Naive thymus-derived CD8-positive, alpha-beta T cell (primary cell): ENCODE measurements at places on chromosomes 1 and 21. TPM values are rescaled to one million over a fixed set of nuclear protein-coding genes. Genes with fewer than 3 reads are reported as not detected.

DNA sequence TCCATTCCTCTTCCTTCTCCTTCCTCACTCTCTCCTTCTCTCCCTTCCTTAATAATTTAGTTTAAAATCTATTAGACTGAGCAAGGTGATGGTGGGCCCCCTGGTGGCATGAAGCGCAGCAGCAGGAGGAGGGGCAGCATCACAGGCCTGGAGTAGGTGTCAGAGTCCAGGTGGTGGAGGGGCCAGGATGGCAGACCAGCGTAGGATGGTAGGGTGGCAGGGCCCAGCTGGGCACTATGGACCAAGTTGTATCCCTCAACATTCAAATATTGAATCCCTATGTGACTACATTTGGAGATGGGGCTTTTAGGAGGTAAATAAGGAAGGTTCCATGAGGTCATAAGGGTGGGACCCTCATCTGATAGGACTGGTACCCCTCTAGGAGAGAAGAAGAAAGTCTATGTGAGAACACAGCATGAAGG is 61.0 kb downstream of the WDR4 start:
- DNase-seq, result peak; percentile 39

- DNase-seq, result no peak
These were observed 15.0 kb downstream of the DDX59 start for GRCh38 chr1:200654660-200655059.

DNA sequence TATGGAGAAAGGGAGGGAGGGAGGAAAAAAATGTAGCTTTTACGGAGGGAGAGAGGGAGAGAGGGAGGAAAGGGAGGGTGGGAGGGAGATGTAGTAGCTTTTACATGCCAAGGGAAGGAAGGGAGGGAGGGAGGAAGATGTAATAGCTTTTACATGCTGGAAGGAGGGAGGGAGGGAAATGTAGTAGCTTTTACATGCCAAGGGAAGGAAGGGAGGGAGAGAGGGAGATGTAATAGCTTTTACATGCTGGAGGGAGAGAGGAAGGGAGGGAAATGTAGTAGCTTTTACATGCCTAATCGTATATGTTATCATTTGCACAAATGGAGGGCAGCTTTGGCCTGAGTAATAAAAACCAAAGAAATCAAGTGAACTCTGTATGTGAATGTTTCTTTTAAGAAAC is 35.6 kb downstream of the EEIG2 start:
- no peak for DNase-seq

DNA sequence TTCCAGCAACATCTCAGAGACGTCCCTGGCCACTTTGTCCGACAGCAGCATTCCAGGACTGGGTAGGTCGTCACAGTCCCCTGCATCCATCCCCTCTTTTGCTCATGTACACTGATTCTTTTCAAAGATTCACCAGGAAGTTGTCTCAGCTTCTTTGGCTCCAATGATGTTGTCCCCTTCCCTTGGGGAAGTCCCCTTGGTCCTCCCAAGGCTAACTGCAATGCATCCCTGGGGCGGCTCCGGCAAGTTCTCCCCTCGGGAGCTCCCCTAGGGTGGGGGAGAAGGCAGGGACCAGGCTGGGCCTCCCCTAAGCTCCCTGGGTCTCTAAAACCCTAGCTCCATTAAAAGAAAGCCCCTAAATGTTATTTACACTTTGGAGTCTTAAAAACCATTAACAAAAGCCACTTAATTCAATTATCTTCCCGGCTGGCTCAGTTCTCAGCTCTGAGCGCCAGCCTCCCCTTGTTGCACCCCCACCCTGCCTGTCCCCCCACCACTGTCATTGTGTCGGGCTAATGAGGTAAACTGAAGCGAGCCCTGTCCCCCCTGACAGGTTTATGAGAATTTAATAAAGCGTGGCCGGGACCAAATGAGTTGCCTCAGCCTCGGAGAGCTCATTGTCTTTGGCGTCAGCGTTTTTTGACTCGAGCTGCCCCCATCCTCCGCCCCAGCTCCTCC is 25.3 kb downstream of the KNCN start:
- no peak for DNase-seq

- no peak for DNase-seq
These were observed 20.6 kb upstream of the EGLN1 start for GRCh38 chr1:231442735-231443134.

DNA sequence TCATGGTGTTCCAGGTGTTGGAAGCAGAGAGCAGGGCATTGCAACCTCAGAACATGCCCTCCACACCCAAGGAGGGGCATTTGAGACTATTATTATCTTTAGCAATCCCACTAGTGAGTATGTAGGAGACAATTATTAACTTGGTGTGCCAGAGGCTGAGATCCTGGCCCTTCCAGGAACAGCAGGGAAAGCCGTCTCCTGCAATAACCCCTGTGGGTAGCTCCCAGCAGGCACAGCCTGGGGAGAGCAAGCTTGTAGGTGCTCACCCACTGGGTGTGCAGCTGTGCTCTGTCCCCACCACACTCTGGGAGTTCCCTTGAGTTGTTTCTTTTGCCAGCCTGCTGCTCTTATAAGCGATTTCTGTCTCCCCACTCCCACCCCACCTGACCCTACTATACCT is 10.3 kb downstream of the CFAP107 start:
- no peak for DNase-seq

Gene CACNA1S
- polyA plus RNA-seq, result not detected

Gene GSTM4
- polyA plus RNA-seq, result 17.4 TPM

Gene CD1E
- not detected for polyA plus RNA-seq

Gene AZIN2
- polyA plus RNA-seq, result 11.1 TPM
